NCI-H1092 (cell line): ENCODE measurements at places on chromosomes 2 and 18.

DNA sequence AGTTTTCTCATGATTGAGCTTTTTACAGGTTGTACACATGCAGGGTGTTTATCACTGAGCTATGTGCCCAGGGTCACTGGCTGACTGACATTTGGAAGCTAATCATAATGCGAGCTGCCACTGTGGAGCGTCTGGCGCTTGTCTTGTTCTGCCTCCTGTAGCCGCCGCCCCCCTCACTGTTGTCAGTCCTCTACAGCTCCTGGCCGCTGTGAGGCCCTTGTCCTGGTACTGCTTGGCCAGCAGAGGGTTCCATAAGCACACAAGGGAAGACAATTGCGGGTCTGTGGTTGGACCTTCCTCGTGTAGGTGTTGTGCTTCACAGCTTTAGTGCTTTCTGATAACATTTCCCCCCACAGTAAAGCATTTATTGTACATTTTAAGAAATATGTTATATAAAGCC, 105.6 kb upstream of the LDLRAD4 start:
- DNase-seq, result no peak

- no peak for DNase-seq
Measured at GRCh38 chr18:48944634-48945033, 6.1 kb downstream of the SMAD7 start.

DNA sequence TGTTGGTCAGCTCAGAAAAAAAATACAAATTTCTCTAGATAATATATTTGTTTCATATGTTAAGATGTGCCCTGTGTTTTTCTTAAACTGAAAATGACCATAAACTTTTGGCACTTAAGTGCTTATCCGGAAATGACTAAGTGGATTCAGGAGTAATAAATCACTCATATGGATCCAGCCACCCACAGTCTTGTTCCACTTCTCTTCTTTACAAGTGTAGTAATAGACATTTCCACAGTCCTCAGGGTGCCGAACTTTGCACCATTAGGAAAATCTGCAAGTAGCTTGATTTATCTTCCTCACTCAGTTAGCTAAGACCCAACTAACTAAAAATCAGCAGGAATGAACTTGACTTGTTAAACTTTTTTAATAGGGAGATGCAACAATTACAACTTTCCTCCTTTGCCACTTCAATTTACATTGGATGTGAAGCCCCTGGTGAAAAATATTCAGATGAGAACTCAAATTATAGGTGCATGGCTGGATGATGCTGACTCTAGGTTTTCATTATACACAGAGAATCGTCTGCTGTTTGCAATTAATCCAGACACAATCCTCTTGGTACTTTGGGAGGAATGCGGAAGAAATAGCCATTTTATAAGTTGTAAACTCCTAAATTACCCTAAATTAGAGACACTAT, 322.5 kb downstream of the ARHGAP15 start:
- DNase-seq, result no peak

- DNase-seq, result no peak
Measured at GRCh38 chr2:54538537-54538936, 82.4 kb downstream of the SPTBN1 start.

DNA sequence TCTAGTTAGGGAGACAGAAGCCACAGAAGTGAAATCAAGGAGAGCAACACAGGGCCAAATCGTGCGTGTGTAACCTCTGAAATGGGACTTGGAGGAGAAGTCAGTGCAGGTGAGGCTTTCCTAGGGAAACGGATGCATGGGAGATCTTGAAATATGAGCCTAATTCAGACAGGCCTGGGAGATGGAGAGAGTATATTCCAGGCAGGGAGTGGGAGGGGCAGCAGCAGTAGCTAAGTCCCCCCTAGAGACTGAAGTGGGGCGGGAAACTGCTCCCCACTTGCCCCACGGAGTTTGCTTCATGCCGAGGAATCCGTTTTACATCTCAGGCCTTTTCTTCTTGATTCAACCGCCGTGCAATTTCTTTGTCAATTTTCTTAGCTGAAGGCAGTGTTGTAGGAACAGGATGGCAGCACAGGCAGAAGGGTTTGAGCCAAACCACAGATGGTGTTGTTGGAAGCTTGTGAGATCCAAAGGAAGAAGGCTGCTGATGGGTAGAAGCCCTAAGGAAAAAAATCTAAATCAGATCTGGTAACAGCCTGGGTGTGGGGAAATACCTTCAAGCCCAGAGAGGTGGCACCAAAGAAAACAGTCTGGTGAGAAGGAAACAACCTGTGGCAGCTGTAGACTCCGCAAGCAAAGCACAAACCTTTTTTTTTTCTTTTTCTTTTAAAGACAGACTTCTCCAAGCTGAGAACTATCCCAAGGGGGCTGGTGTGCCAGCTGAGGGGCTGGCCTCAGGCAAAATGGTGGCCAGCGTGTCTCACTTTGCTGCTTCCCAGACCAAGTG, 40.2 kb downstream of the EPAS1 start:
- DNase-seq, result no peak

DNA sequence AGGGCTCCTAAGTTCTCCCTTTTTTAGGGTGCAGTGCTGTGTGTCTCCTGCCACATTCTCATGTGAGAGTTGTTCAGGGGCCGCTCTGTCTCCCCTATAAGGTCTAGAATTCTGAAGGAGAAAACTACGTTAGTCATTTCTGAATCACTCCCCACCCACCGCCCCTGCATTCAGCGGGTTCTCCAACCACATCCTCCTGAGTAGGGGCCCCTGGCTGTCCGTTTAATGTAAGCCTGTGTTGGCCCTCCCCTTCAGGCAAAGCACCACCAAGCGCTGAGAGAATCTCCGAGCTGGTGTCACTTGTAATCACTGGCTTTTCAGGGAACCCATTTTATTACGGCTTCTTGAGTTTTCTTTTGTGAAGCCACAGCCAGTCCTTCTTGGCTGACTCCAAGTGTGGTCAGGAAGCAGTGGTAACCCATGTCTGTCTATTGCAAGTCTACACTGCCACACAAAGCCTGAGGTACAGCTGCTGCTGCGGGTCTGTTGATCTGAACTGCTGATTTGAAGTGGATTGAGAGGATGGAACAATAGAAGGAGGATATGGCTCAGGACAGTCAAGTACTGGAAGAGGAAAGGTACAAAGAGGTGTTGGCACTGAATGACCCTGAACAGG, 16.9 kb downstream of the LCT start:
- no peak for DNase-seq

DNA sequence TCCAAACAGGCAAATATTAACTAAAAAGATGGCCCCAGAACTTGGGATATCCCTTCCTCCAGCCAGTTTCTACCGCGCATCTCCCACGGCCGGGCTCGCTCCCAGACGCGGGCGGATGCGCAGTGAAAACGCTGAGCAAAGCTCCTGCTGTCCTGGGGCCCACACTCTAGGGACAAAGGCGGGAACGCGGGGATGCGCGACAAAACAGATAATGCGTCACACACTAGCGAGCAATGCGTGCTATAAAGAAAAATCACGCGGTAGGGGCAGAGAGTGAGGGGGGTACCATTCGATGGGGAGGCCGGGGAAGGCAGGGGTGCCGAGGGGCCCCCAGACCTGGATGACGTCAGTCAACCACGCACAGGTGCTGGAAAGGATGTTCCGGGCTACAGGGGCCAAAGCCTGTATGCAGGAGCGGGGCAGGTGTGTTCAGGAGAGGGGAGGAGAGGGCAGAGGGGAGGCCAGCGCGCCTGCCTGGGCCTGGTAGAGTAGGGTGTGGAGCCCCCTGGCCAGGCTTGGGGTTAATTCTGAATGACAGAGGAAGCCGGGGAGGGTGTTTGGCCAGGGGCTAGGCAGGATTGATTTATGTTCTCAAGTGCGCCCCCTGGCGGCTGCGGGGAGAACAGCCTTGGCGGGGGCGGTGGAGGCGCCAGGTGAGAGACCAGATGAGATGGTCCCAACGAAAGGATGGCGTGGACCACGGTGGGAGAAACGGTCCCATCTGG, 14.9 kb upstream of the ITM2C start:
- no peak for DNase-seq

DNA sequence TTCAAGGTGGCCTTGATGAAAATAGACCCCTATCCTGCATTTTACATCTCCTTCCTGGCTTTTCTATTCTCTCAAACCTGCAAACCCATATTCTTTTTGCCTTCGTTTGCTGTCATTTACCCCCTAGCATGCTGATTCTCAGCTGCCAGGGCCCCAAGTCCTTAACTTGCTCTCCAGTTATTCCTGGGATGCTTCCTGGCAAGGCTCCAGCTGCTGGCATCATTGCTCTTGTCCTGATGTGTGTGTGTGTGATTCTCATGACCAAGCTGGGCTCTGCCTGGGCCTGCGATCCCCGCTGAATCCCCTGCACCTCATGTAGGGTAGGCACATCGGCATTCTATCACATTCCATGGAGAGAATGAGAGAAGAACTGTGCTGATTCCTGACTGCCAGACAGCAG, 11.9 kb downstream of the NPAS2 start:
- no peak for DNase-seq

DNA sequence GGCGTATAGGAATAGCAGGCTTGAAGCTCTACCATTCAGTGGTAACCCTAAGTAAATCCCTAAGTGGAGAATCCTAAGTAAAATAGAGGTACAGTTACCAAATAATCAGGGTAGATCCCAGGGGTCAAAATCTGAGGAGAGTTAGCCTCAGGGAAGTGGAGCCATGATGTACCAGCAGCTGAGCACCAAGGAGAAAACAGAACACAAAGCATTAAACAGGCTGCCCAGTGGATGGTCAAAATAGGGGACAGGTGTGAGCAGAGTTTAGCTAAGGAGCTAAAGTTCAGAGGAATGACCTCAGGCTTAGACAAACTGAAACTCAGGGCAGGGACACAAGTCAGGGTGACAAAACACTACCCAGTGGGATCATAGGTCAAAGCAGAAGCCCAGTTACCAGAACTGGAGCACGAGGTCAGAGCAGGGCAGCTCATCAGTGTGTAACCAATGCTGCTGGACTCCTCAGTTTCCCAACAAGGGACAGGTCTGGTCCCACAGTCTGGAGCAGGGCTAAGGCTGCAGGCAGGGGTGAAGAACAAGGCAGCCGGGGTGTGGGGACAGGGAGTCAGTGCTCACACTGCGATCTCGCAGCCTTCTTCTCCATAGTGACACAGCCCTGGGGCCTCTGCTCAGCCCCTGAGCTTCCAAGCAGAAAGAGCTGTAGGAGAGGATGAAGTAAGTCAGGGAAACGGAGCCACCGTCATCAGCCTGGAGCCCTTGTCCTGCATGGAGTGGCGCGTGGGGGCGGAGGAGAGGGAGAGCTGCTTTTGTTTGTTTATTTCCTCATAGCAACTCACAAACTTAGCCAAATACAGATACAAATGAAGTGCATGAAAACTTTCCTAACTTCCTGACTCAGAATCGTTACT, 264.0 kb downstream of the MREG start:
- no peak for DNase-seq

GRCh38 chr2:121650315-121650930, 1.2 kb upstream of the CLASP1 start:
- no peak for DNase-seq

DNA sequence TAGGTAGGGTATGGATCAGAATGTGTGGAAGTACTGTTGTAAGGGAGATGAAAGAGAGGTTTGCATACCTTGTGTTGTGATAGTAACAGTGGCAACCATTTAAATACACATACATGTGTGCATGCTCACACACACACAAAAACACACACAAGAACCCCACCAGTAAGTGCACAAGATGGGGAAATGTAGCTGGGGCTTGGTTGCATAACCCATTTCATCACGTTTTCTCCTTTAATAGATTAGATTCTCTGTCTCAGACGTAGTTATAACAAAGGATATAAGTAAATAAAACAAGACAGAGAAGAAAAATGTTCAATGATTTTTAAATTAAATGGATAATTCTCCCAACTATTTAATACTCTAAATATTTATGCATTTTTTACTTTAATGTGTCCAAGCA, 13.4 kb downstream of the ARHGAP15 start:
- DNase-seq, result no peak

DNA sequence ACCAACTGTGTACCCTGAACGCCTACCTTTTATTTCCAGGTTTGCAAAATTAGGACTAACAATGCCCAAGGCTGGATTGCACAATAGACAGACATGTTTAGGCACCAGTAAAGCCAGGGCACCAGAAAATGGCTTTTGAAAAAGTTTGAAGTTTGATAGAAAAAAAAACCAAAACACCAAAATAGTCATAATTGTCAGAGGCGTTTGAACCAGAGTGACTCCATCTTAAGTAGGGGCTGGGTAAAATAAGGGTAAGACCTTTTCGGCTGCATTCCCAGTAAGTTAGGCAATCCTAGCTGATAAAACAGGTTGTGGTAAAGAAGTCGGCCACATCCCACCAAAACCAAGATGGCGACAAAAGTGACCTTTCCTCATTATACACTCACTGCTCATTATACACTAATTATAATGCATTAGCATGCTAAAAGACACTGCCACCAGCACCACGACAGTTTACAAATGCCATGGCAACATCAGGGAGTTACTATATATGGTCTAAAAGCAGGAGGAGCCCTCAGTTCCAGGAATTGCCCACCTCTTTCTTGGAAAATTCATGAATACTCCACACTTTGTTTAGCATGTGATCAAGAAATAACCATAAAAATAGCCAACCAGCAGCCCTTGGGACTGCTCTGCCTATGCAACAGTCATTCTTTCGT, 105.1 kb upstream of the MSH2 start:
- DNase-seq, result no peak

- no peak for DNase-seq
Measured at GRCh38 chr18:57175532-57175931, 28.6 kb downstream of the BOD1L2 start.

DNA sequence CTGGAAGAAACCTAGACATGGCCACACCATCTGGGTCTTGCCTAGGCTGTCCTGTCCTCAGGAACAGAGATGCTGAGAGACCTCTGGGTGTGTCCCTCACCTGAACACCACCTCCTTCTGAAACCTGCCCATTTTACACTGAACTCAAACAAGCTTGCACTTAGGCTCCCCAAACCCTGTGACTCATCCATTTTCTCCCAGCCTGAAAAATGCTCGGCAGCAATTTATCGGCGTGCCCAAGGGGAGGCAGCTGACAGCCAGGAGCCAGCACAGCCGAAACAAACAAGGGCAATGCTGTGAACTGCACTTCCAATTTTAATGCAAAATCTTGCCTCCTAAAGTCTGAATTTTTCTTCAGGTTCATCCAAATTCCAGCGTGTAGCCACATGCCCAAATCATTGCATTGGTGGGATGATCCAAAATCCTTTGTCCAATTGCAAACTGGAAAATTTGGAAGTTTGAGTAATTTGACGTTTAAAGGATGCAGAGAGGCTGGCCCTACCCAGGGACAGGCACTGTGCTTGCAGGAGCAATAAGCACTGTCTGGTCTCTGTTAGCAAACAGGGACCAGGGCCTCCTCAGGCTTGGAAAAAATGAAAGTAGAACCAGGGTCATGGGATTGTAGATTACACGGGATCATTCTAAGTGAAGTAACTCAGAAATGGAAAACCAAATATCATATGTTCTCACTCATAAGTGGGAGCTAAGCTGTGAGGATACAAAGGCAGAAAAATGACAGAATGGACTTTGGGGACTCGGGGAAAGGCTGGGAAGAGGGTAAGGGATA, 67.7 kb downstream of the GALNT14 start:
- DNase-seq, result no peak

GRCh38 chr2:69888451-69888850, 5.3 kb upstream of the SNRNP27 start:
- no peak for DNase-seq

- no peak for DNase-seq
Measured at GRCh38 chr18:58349650-58350049, 279.2 kb downstream of the ALPK2 start.
